Smooth muscle cell of the umbilical artery (primary cell): ENCODE measurements at places on chromosomes 2 and 18. TPM values are rescaled to one million over a fixed set of nuclear protein-coding genes. Genes with fewer than 3 reads are reported as not detected.

The GPR155 gene
- 6.6 and 10.1 TPM in 2 replicates for total RNA-seq

The ANKRD30B gene
- 0.05 TPM in 1 of 2 replicates, not detected in the other for total RNA-seq

The DTNA gene
- 6.8 and 18.1 TPM in 2 replicates for total RNA-seq

The KCNG2 gene
- not detected in 2 replicates for total RNA-seq

The FBXO41 gene
- 1.8 and 2.4 TPM in 2 replicates for total RNA-seq

The UGT1A3 gene
- not detected in 2 replicates for total RNA-seq

The CRYGC gene
- not detected in 2 replicates for total RNA-seq

The COBLL1 gene
- 22.0 and 26.9 TPM in 2 replicates for total RNA-seq
